Renal cortical epithelial cell (primary cell): ENCODE measurements at places on chromosomes 6 and 20. TPM values are rescaled to one million over a fixed set of nuclear protein-coding genes. Genes with fewer than 3 reads are reported as not detected.
A peak's percentile ranks its signal among the peaks of the same experiment; 100 is the strongest.

DNA sequence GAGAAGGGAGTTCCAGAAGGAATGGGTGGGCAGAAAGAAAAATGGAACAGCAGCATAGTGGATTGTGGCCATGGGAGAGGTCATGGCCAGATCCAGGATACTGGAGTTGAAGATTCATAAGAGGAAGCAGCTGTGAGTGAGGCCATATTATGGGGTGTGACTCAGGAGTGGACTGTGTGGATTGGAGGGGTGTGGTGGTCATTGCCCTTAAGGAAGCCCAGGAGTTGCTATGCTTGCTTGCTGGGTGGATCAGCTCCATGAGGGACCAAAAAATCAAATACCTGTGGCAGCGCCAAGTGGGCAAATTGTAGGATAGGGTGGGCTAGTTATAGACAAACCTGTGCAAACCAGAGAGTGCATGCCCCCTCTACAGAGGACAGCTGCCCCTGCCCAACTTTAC is 18.3 kb downstream of the LRRC1 start:
- DNase-seq, result no peak

Gene PRPH2
- 0.17 and 1.2 TPM in 2 replicates for total RNA-seq

- no peak for DNase-seq
Measured at GRCh38 chr20:32646486-32646885, 27.3 kb downstream of the C20orf203 start.

- DNase-seq, result no peak
Measured at GRCh38 chr20:3167738-3168078, 5.6 kb downstream of the LZTS3 start.

Gene CLPSL1
- not detected in 2 replicates for total RNA-seq

- no peak for DNase-seq
Measured at GRCh38 chr20:15655295-15655874, 917.9 kb downstream of the KIF16B start.

- DNase-seq, result peak; percentile 33
Measured at GRCh38 chr6:147508042-147508865, at the start of gene SAMD5. SAMD5 (plus strand) TSS chr6:147508690; CDS start chr6:147508929, 239 bp downstream.

GRCh38 chr6:31202259-31203166 is 32.0 kb upstream of the POU5F1 start:
- DNase-seq, result peak; percentile 23

DNA sequence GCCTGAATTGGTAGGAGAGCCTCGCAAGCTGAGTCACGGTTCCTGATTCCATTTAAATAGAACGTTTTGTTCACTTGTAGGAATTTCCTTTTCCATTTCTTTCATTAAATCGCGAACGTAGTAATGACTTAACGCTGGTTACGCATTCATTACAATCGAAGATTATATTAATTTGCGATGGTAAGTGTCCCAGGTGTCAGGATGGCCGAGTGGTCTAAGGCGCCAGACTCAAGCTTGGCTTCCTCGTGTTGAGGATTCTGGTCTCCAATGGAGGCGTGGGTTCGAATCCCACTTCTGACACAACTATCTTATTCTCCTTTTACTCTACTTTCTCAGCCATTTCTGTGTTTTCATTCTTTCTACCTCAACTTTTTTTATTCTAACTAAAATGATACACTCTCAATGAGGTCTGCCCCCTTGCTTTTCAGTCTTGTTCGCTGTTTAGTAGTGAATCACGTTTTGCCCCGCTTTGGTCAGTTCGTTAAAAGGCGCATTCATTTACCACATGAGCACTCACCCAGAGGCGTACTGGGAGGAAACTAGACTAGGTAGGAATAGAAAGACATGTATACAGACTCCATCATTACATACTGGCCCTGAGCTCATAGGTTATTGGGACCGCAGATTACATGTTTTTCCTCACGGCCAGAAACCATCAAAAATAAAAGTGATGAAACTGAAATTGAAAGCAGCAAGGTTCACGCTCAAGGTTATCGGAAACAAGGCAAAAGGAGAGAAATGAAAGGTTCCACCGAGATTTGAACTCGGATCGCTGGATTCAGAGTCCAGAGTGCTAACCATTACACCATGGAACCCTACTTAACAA is 17.3 kb upstream of the TRIM27 start:
- peak; percentile 82 for DNase-seq

GRCh38 chr6:152552616-152553209 is 84.4 kb downstream of the SYNE1 start:
- peak; percentile 72 for DNase-seq
